ENCODE measurements at places on chromosomes 7 and 10.

DNA sequence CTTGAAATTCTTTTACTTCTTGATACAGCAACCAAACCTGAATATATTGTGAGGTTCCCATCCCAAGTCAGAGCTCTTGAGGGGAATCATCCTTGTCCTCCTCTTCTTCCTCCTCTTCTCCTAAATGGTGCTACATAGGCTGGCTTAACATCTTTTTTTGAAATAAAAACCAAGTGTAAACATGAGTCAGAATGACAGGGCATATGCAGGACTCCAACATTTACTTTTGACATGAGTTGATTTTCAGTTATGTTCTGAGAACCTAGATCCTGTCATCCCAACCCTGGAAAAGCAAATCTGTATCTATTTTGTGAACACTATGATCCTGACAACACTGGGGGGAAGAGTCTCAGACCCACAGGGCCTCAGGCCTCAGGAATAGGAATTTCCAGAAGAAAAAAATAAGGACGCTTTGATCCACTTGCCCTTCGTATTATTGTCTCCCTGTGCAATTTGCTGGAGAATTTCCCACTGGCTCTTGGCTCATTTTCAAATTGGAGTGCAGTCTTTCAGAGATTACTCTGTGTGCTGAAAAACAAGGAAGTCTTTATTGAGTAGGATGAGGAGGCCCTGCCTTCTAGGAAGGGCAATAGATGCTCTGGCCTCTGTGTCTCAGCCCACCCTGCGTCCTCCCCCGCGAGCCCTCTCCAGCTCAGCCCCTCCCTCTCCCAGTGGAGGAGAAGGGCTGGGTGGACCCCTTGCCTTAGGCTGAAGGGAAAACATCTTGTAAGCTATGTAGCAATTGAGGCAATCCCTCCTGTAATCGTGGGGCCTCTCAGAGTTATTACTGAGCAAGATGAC is 121.6 kb downstream of the CREB5 start:
- DNase-seq: peak; percentile 78

- DNase-seq: no peak
Observed at GRCh38 chr7:120180221-120180620, 92.8 kb upstream of the KCND2 start.

- DNase-seq: no peak
Observed at GRCh38 chr10:89556600-89556999, 21.2 kb upstream of the SLC16A12 start.

DNA sequence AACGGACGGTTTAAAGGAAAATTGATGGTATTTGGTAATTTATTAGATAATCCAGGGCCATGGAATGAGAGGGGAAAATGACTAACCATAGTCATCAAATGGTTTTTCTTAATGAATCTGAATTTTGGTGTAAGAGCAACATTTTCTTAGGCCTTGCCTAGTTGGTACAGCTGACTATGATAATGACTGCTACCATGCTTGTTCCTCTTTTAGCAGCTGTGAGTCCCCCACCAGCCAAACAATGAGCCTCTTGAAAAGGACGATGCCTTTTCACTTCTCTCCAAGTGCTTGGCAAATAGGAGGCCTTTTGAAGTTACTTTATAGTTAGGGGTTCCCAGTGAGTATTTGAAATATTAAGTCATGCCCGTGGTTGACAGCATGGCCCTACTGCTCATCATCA is 53.0 kb downstream of the TRUB1 start:
- no peak for DNase-seq

- DNase-seq: no peak
Observed at GRCh38 chr10:11150879-11151415, 133.3 kb downstream of the CELF2 start.

GRCh38 chr10:46522295-46523118 is 34.0 kb downstream of the GPRIN2 start:
- DNase-seq: no peak

DNA sequence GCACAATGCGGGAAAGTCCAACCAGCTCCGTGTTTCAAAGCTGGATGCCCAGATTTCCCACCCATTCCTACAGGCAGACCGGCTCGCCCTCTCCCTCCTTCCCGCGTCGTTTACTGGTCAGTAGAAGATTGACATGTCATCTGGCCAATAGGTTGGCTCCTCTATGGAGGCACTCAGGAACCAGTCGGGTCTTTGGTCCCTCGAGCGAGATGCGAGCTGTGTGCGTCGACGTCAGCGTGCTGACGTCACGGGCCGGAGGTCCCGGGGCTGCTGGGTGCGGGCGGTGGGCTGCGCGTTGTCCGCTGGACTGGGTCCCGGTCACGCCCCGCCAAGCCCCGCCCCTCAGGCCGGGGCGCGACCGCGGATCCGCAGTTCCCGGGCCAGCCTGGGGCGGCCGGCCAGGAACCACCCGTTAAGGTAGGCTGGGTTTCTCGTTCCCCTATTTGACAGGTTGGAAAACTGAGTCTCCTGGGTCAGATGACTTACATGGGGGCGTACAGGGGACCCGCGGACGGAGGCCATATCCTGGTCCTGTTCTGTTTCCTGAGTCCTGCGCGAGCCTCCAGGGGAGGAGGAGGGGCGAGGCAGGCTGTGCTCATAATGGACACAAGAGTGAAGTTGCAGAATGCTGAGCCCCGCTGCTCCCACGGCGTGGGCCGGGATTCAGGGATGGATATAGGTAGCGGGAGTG is at the start of gene STARD3NL:
Gene STARD3NL (plus strand): TSS at position 242 of the 691 bp plus-strand sequence. CDS start 29,260 bp downstream, outside the sequence.
- DNase-seq: peak; percentile 100

DNA sequence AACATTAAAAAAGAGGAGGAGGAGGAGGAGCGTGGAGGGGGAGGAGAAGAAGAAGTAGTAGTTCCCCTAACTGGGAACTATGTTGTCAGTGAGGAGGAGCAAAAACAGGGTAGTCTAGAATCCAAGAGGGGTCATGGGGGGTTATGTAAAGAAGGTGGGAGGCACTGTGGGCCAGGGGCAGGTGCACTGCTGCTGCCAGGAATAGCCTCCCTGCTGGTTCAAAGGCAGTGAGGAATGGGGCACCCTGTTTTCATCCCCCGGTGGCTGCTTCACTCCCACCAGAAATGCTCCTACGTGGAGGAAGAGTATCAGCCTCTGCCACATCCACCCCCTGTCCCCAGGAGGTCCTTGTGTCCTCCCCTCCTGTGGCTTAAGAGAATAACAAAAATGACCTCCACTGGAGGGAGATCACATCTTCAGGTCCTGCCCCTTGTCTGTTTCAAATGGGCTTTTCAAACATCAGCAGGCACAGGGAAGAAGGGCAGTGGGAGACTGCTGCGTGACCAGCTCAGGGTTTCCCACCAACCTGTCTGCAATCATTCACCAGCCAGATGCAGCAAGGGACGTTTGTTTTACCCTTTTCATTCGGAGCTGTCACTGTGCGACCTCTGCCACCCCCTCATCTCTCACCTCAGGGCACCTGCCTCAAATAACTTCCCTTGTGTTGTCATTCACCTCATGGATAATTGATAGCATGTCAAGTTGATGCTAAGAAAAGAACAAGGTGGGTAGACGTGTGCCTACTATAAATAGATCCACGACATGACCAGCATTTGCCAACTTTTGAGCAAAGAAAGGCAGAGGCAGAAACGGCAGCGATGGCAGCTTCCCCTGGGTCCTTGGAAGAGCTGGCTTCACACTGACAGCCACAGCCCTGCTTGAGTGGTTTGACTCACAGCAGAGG is 92.6 kb downstream of the DGKI start:
- DNase-seq: no peak

- no peak for DNase-seq
Observed at GRCh38 chr10:44348496-44348895, 36.4 kb downstream of the CXCL12 start.

DNA sequence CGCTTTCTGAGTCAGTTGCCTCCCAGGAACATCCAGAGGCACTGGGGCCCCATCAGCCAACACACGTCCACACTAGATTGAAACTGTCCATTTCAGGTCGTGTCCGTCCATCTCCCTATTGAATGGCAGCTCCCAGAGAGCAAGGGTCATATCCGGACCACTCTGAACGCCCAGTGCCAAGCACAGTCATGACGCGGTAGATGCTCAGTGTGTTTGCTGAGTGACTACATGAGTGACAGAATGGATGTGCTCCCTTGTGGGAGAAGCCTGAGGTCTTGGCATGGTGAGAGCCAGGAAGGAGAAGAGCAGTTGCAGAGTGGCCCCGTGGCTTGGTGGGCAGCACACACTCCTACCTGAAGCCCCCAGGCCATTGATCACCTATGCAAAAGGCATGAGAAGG is 92.5 kb upstream of the CUX1 start:
- no peak for DNase-seq

DNA sequence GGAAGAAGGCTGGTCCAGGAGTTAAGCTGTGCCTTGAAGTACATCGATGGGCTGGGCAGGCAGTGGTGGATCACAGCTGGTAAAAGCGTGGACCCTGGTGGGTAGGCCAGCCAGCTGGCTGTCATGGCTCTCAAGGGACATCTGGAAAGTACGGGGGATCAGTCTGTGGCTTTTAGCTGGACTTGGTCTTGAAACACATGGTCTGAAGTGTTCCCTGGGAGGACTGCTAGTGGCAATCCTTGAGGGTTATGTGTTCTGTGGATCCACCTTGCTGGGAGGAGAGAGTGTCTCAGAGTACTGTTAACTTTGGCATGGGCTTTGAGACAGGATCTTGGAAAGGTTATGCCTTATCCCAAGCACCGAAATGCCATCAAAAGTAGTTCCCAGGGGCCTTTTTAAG is 754.3 kb downstream of the SUGCT start:
- no peak for DNase-seq

GRCh38 chr7:110719741-110720140 is 371.2 kb upstream of the LRRN3 start:
- DNase-seq: peak; percentile 16

DNA sequence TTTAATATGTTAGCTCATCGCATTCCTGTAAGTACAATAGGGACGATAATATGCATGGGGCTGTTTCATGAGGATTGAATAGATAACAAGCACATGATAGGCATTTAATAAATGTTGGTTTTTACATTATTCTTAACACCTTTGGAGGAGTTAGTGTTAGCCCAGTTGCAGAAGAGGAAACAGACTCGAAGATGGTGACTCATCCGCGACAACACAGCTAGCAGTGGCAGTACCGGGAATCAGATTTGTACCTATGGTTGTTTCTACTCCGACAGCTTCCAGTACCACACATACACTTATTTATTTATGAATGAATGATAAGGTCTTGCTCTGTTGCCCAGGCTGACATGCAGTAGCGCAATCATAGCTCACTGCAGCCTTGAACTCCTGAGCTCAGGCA is 2.9 kb downstream of the LRMDA start:
- DNase-seq: no peak

GRCh38 chr7:131538813-131539179 is 17.6 kb downstream of the PODXL start:
- DNase-seq: no peak

- no peak for DNase-seq
Observed at GRCh38 chr7:40047661-40048060, 86.8 kb downstream of the MPLKIP start.

GRCh38 chr10:128054163-128054970 is 71.9 kb downstream of the MKI67 start:
- DNase-seq: no peak

- no peak for DNase-seq
Observed at GRCh38 chr10:130040351-130040750, 70.3 kb downstream of the C10orf143 start.

DNA sequence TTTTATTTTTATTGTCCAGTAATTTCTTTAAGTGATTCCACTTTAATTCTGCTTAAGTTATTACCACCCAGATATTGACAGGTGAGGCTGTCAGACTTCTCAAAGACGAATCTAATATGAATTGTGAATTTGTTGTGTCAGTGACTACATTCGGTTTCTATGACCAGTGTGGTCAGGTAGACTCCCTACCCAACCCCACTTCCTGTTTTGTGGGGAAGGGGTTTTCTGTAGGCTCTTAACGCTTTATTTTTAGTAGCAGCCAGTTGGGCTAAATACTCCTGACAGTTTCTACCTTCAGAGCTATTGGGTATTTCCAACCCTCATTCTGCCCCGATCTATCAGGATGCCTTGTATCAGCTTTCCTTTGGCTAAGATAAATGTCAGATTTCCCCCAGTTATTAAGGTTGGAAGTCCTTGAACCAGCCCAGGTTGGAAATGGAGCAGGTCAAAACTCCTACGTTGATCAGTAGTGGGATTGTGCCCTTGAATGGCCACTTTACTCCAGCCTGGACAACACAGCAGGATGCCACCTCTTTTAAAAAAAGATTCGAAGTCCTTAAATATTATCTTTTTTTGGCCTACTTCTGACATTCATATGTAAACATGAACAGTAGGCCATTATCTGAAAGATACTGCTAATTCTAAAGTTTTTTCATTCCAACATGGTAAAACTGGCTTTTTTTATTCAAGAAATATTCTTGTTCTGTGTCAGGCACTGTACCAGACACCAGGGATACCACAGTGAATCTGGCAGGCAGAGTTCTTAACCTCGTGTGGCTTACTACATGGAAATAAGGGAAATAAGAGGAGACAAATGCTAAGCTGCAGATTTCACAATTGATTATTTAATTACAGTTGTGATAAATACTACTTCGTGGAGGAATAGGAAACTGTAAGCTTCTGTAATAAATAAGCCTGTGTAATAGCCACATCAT is 133.3 kb upstream of the SAMD8 start:
- DNase-seq: no peak

DNA sequence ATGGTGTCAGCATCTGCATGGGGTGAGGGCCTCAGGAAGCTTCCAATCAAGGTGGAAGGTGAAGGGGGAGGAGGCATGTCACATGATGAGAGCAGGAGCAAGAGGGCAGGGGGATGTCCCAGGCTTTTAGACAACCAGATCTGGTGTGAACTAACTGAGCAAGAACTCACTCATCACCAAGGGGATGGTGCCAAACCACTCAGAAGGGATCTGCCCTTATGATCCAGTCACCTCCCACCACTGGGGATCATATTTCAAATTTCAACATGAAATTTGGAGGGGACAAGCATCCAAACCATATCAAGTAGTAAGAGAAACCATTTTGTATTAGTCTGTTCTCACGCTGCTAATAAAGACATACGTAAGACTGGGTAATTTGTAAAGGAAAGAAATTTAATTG is 33.6 kb downstream of the THNSL1 start:
- DNase-seq: no peak

GRCh38 chr7:117012696-117013095 is 59.4 kb downstream of the ST7 start:
- no peak for DNase-seq

DNA sequence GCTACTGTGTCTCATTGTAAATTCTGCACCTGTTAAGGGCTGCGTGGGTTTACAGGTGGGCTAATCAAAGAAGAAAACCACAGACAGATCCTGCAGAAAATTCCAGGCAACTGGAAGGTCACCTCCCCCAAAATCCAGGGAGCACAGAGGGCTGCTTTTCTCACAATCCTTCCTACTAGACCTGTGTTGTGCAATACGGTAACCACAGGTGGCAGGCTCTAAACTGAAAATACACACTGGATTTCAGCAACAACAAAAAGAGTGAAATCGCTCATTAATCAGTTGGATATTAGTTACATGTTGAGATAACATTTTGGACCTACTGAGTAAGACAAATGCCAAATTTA is 83.2 kb downstream of the SLC16A9 start:
- no peak for DNase-seq

- DNase-seq: no peak
Observed at GRCh38 chr10:17821893-17822292, 12.7 kb downstream of the MRC1 start.

DNA sequence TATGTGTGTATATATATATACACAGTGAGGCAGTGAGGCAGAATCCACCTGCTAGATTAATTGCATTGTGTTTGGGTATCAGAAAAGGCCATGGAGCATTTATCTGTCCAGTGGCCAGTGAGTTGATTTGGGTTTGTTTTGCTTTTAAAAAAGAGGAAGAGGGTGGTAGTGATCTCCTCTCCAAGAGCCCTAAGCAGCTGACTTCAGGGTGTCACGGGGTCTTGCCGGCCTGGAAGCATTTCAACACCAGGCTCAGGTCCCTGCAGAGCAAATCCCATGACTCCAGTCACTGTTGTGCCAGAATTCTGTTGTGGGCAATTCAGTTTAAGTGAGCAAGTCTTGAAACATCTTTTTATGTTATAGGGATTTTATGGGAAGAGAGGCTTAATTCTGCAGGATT is 30.6 kb upstream of the GPNMB start:
- no peak for DNase-seq

Data from muscle of arm (tissue), 14 donors.